ENCODE measurements at places on chromosomes 3 and 15.

GRCh38 chr3:27573780-27574437 lies 89.7 kb upstream of the SLC4A7 start:
- no peak for DNase-seq

GRCh38 chr3:36060950-36061349 lies 319.4 kb upstream of the STAC start:
- DNase-seq, result no peak

- no peak for DNase-seq
These were observed 57.6 kb upstream of the FRMD4B start for GRCh38 chr3:69443457-69443920.

DNA sequence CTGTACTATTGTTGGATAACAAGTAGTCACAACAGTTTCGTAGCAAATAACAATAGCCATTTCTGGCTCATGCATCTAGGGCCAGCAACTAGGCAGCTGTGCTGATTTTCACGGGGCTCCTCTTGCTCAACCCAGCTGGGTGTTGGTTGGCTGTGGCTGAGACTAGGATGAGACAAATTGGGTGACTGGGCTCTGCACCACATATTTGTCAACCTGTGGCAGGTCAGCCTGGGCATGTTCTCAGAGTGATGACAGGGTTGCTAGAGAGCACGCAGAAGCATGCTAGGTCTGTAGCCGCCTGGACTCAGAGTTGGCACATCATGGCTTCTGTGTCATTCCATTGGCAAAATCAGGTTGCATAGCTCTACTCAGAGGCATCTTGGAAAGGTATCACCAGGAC lies 175.9 kb downstream of the OTOL1 start:
- no peak for DNase-seq

DNA sequence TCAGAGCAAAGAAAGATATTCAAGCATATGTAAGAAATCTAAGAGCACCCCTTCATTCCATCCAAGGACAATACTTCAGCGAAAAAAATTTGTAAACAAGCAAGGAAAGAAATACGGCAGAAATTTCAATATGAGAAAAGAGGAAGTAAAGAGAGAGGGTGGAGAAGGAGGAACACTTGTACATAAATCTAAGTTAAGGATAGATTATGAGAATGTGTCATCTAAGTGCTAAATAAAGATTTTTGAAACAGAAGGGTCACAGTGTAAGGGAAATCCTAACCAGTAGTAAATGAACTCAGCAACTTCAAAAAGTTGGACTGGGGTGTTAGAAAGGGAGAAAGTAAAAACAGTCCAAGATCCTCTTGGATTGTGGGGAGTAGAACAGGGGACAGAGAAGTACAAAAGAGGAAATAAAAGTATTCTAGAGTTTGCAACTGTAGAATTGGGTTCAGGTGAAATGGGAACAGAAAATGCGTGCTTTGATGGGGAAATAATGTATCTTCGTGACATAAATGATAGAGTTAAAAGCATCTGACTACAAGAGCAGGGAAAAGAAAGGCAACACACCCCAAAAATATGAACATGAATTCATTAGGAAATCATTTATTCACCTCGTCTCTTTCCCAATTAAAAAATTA lies 68.5 kb upstream of the ATP13A5 start:
- no peak for DNase-seq

GRCh38 chr3:134339331-134339730 lies 34.9 kb downstream of the AMOTL2 start:
- peak; percentile 68 for DNase-seq

- DNase-seq, result no peak
These were observed 66.9 kb downstream of the TFG start for GRCh38 chr3:100776097-100776729.

- DNase-seq, result peak; percentile 91
These were observed 553 bp downstream of the TMEM43 start for GRCh38 chr3:14125193-14126016.

- no peak for DNase-seq
These were observed 33.2 kb downstream of the SCG5 start for GRCh38 chr15:32674681-32675080.

GRCh38 chr3:58572013-58572633 lies 5.1 kb downstream of the FAM107A start:
- peak; percentile 41 for DNase-seq

DNA sequence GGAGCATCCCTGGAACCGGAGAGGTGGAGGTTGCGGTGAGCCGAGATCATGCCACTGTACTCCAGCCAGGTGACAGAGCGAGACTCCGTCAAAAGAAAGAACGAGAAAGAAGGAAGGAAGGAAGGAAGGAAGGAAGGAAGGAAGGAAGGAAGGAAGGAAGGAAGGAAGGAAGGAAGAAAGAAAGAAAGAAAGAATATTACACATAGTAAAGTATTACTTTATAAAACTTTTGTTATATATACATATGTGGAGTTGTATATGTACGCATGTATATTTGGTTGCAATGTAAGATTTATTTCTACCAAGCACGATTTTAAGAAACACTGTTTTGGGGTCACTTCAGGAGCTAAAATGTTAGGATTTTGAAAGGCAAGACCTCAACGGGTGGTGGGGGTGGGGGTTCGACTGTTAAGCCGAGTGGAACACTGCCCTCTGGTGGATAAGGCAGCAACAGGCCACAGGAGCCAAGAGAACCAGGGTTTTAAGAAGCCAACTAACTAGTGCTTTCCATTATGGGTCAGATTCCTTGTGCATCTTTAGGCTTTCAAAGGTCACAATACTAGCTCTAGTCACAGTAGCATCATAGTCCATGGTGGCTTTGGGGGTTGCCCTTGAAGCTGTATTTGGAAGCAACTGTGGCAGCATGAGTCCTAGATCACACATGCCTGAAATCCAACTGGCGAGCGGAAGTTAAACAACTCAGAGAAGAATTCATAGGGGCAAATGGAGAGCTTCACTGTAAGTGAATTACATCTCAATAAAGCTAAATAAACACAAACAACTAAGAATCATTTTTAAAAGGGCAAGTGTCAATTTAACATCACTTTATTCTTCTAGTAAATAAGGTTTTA lies 22.5 kb downstream of the GLB1 start:
- DNase-seq, result no peak

DNA sequence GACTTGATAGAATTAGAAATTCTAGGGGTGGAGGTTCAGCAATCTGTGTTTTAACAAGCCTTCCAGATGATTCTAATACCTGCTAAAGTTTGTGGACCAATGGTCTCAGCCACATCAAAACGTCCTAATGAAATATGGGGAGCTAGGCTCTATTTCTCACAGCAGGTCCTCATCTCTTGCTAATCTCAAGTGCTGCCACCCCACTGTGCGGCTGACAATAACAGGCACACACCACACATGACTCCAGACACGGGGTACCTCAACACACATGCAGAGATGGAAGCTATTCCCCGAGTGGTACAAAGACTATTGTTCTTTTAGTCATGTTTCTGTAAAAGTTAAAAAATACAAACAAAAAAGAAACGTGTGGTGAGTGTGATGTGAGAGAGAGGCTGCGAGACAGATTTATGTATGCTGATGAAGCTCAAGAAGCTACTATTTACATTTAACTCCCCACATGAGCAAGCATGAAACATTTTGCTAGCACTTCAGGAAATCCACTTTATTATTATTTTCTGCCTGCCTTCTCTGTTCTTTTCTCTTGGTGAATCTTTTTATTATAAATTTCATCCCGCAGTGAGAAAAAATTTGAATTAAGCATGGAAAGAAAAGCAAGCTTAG lies 405.6 kb downstream of the MAGI1 start:
- DNase-seq, result no peak

- no peak for DNase-seq
These were observed 8.8 kb downstream of the NEK10 start for GRCh38 chr3:27360113-27361078.

DNA sequence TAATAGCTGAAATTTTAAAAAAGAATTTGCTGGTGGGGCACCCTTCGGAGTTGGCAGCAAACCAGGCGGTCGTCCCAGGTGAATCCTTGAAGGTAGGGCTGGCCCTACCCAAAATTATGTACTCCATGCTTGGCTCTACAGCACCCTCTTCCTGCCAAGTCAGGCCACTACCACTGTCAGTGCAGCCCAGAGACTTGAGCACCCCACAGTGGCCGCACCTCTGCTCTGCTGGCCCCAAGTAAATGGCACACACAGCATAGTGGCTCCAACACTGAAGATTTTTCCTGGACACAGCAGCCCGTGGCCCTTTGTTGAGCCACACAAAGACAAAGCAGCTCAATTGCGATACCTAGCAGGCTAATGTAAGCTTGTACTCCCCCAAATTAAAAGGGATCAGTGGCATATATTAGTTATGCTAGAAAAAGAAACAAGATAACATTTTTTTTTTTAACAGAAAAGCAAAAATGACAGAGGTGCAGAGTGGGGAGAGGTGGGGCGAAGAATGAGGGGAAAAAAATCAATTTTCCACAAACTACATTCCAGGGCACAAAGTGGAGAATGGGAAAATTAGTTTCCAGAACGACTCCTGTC lies 250.5 kb downstream of the UACA start:
- peak; percentile 88 for DNase-seq

DNA sequence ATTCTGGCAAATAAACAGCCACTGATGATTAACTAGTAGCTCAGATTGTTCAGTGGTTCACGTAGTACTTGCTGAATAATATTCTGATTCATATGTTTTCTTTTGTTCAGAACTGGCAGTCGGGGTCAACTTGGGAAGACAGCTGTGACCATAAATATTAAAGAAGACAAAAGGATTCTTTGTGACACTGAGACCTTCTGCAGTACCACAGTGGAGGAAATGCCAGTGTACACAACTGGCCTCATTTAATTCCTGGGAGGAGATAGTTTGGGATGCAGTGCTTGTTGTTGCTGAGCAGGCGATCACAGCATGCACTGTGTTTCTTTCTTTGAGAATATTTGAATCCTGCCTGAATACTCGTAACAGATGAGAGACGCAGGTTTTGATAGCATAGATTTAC lies 26.7 kb upstream of the MCF2L2 start:
- no peak for DNase-seq

- no peak for DNase-seq
These were observed 1405.3 kb downstream of the SI start for GRCh38 chr3:163672954-163673353.
